ENCODE measurements at places on chromosomes 1 and 21.

GRCh38 chr1:69638673-69639072 is 71.0 kb downstream of the LRRC7 start:
- no peak for DNase-seq

DNA sequence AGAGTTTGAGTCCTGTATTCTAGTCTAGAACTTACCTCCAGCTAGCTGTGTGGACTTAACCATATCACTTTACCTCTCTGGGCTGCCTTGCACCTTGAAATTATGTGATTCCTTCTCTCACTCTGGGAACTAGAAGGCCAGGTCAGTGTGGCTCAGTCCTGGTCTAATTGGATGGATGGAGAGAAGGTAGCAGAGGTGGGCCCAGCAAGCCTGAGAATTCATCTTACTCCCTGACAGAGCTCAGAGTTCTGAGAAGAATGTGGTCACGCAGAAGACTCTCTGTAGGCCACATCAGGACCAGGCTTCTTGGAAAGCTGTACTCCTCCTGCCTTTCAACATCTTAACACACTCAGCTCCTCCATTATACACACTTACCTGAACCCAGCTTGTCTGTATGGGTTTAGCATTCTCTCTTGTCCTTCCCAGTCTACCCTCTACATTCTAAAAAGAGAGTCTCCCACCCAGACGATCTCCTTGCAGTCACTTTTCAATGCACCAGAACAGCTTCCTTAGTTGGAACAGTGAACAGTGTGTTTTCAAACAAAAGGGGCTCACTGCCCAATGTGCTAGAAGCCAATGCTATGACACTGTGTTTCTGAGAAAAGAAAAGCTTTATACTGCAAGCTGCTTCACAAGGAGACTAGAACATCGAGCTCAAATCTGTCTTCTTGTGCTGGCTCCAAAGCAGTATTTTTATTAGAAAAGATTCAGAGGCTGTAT is 60.5 kb downstream of the CAPN9 start:
- DNase-seq: no peak

GRCh38 chr1:157142201-157142600 is 4.0 kb upstream of the ETV3 start:
- DNase-seq: no peak

GRCh38 chr1:64856553-64856952 is 109.8 kb downstream of the JAK1 start:
- no peak for DNase-seq

DNA sequence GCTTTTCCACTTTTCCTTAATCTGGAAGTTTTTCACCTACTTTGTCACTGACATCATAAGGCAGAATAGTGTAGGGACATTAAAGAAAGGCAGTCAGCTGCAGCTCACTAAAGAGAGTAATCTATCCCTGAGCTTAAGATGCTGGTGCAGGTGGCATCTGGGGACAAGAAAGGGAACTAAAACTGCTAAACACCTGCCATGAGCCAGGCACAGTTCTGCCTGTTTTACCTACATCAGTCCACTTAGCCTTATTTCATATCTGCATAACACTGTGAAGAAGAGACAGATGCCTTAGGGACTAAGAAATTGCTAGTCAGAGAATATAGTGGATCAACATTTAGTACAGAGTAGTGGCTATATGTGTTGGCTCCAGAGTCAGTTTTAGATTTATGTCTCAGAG is 88.1 kb downstream of the GPATCH2 start:
- no peak for DNase-seq

GRCh38 chr21:35239811-35240219 is 190.7 kb upstream of the RUNX1 start:
- no peak for DNase-seq

GRCh38 chr1:110309139-110309538 is 30.0 kb upstream of the RBM15 start:
- DNase-seq: no peak

DNA sequence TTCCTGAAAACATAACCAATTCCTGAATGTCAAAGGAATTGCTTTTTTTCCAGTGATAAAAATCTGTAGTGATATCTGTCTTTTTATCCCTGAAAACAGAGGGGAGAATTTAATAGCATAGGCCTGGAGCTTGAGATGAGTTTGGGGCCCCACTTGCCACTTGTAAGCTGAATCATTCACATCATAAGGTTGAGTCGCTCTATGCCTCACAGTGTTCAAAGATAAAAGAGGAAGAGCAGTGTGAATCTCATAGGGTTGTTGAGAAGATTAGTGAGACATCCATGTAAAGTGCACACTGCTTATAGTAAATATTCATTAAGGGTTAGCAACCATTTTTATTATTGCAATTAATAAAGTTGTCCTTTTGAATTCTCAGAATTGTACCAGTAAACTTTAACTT is 271.3 kb downstream of the DNM3 start:
- DNase-seq: no peak

DNA sequence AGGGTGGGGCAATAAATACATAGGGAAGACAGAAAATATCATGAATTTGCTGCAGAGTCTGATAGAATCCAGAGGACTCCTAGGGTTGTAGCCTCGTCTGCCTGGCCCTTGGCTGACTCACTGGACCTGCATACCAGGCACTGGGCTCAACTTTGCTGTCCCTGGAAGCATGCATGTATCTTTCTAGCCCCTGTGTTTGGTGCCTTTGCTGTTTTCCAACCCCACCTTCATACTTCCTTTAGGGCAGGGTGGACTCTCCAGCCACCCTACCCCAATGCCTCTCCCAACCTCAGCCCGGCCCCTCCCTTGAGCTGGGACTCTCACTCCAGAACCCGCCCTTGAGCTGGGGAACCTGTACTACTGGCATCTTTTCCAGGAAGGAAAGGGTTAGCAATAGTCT is 1.2 kb downstream of the RAB25 start:
- DNase-seq: no peak

- DNase-seq: no peak
Observed at GRCh38 chr1:12473596-12474362, 144.2 kb downstream of the DHRS3 start.

GRCh38 chr1:113439277-113439670 is 49.0 kb downstream of the MAGI3 start:
- no peak for DNase-seq

DNA sequence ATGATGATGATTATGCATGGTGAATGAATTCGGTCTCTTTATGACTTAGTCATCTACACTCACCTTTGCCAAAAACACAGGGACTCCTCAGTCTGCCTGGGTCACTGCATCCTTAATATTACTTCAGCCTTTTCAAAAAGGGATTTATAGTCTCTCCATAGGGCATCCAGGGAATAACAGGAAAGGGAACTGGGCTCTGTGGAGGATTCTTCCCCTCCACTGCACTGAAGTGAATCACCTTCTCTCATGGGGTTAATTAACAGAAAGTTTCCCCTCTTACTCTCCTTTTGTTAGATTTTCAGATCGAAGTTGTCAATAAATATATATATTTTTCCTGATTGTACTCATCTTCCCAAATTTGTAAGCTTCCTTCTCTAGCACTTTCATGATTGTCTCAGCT is at the start of gene OR6K3:
Gene OR6K3 (minus strand): TSS at position 101 of the 400 bp plus-strand sequence. CDS start 2,605 bp downstream, outside the sequence.
- DNase-seq: no peak

DNA sequence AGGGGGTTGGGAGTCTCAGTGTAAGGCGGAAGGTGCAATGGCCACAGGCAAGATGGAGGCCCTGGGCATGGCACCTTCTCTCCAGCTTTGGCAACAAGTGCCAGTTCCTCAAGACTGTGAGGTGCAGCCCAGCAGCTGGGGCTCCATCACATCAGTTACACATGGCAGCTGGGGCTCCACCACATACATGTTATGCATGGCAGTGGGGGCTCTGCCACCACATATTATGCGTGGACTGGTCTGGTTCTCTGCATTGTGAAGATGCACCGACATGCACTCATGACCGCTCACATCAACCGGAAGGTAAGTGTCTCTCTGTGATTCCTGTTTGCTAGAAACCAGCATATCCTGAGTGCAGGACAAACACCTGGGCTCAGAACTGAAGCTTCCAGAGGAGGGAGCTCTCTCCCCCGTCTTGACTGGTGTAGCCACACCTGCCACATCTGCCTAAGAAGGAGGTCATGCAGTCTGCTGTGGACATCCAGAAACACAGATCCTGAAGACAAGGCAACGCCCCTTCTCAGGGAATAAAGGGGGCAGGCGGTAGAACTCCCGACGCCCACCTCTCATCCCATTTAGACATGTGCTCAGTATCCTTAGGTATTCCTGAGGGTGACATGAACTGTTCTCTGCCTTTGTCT is 104.1 kb upstream of the TMPRSS2 start:
- no peak for DNase-seq

DNA sequence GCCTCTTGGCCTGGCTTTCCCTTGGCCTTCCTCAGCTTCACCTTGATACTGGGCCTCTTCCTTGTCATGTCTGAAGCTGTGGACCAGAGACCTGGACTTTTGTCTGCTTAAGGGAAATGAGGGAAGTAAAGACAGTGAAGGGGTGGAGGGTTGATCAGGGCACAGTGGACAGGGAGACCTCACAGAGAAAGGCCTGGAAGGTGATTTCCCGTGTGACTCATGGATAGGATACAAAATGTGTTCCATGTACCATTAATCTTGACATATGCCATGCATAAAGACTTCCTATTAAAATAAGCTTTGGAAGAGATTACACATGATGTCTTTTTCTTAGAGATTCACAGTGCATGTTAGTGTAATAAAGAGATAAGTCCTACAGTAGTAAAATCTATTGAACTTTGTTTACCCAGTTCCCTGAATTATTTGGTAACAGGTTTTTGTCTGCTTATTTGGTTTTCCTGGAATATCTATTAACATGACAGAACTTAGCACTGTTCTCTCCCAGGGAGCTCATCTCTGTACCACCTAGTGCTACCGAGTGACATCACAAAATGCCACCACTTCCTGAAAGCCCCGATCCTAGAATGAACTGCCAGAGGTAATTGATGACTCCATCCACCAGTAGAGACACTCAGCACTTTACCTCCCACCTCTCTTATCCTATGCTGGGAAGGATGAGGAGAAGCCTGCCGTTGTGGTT is 22.2 kb downstream of the UBE2T start:
- DNase-seq: no peak

GRCh38 chr1:8421721-8422120 is 103.8 kb downstream of the SLC45A1 start:
- DNase-seq: no peak

DNA sequence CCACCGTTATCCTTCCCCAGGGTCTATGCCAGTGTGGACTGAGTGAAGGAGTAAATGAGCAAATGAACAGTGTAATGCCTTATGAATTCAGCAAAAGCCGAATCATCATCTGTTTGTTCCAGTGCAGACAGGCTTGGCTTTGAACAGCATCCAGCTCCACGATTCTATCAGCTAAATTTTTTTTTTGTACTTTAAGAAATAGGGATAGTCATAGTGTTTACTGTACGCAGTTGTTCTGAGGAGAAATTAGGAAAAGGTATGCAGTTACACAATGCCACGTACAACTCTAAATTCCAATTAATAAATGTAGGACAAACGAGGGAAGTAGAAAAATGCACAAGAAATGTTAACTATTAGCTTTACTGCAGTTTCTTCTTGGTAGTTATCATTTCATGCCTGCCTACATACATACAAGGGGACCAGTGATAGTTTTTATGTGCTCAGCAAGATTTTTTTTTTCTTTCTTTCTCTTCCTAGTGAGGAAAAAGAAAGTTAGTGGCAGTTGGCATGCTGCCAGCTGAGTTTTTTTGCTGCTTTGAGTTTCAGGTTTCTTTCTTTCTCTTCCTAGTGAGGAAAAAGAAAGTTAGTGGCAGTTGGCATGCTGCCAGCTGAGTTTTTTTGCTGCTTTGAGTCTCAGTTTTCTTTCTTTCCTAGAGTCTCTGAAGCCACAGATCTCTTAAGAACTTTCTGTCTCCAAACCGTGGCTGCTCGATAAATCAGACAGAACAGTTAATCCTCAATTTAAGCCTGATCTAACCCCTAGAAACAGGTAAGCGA is at the start of gene IFI44L:
Gene IFI44L (plus strand): TSS at position 646 of the 777 bp plus-strand sequence. CDS start 7,468 bp downstream, outside the sequence.
- DNase-seq: peak; percentile 39

DNA sequence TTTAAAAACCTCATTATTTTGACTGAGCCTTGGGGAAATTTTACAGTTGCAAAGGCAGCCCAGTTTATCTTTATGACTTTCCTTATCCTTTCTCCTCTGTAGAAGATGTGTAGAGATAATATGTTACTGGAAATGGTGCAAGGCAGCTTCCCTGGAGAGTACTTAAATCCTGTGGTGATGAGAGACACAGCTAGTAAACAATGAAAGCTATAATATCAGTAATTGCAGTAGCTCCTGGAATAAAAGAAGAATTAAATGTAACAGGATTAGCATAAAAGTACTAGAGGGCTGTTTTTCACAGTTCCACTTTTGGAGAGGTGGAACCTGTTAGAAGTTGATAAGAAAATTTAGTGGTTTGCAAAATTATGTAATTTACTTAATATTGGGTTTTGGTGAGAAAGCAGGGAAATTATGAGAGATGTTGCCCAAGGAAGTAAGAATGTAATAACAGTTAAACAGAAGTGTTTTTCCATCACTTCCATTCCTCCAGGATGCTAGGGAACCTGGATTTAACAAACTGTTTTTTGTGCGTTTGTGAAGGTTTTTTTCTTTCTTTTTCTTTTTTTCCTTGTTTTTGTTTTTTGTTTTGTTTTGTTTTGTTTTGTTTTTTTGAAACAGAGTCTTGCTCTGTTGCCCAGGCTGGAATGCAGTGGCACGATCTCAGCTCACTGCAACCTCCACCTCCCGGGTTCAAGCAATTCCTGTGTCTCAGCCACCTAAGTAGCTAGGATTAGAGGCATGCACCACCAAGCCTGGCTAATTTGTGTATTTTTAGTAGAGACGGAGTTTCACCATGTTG is 15.7 kb upstream of the EDEM3 start:
- DNase-seq: no peak

DNA sequence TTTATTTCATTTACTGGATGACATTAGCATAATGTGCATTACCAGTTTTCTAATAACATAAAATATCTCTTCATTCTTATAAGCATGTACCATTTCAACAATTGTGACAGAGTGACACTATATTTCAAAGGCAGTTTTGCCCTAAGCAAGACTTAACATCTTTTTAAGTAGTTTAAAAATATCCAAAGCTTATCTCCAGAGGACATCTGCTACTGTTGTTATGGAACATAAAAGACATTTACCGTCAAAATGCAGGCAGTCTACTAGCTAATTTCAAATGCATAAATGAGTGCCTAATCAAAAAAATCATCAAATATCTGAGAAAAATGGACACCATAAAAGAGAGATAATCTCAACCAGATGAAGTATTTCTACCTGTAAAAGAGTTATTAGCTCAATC is 782.4 kb upstream of the BRINP3 start:
- DNase-seq: no peak

DNA sequence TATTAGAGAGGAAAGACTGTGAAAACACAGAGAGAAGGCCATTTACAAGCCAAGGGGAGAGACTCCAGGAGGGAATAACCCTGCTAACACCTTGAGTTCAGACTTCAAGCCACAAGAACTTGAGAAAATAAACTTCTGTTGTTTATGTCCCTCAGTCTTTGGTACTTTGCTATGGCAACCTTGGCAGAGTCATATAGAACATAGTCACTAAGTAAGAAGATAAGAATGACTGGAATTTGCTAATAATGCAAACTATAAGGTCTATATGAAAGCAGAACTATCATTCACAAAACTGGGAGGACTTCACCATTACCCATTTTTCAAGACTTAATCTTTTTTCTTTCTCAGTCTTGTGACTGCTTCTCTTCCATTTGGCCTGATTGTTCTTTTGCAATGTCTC is 767.3 kb upstream of the ADAMTS5 start:
- peak; percentile 17 for DNase-seq

- peak; percentile 52 for DNase-seq
Observed at GRCh38 chr1:2642560-2643413, 10.0 kb upstream of the MMEL1 start.

GRCh38 chr1:205072286-205072685 is 12.0 kb downstream of the TMEM81 start:
- no peak for DNase-seq
